ENCODE measurements at places on chromosomes 12 and 14.
A peak's percentile ranks its signal among the peaks of the same experiment; 100 is the strongest.

GRCh38 chr12:78864870-78865463, 393 bp downstream of the SYT1 start:
- DNase-seq = no peak

DNA sequence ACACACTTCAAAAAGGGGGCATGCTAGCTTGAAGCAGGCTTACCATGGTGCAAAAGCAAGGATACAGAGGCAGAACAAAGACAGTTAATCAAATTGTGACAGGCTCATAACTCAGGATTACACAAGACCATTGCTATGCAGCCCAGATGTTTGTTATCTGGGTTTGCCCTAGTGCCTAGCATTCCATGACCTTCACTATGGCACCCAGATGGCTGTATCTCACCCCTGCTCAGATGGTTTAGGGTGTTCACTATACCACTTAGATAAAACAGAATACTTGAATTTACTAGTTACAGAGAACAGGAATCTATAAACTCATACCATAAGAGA, 56.2 kb downstream of the SDR9C7 start:
- DNase-seq = no peak

DNA sequence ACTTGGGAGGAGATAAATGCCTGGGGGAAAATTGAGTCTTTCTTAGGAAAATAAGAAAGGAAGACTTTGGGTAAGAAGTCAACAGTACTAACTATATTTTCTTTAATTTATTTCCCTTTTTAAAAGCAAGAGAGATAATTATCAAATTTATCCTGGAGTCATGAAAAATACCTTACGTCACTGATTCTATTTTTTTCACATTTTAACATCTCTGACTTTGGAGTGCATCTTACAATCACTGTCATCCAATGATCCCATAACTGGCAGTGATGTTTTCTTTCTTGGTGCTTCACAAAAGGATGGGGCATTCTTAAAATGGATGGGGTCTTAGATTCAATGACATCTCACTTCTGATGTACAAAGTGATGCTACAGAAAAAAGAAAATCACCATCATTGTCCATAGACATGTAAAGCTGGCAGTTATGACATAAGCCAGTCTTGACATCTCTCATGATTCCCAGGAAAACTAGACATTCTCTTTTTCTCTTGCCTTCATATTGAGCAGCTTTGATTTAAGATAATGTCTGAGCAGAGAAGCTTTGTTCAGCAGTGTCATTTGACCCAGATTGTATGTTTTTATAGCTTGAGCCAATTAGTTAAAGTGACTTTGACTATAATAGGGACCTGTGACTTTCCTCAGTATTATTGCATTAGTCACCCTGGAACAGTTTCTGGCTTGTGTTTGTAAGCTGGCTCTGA, 236.2 kb downstream of the EGLN3 start:
- no peak for DNase-seq

GRCh38 chr12:108995370-108995992, 25.4 kb downstream of the SVOP start:
- no peak for DNase-seq

DNA sequence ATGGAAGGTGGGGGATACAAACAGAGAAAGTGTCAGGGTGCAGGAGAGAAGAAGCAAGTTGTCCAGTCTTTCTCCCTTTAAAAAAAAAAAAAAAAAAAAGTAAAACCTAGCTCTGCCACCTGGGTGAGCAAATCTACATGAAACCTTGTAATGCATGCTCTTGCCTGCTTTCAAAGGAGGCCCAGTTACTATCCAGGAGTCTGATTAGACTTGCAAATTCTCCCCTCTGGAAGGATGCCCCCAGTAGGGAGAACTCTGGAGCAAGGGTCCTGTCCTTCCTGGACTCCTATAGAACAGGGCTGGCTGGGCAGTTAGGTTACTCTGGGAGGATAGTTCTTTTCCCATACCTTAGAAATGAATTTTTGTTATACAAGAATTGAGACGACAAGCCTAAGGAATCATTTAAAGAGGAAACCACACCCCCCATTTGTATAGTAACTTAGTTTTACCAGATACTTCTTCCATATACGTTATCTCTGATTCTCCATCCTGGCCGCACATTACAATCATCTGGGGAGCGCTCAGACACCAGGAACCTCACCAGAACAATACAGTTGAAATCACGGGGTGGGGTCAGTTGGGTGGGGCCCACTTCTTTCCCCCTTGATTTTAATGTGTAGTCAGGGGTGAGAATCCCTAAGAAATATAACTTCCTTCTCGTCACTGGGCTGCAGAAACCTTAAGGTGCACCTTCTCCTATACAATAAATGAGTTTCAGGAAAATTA, 30.5 kb downstream of the RAB35 start:
- no peak for DNase-seq

GRCh38 chr12:88001327-88001726, 27.9 kb downstream of the C12orf50 start:
- DNase-seq = no peak

GRCh38 chr14:71290301-71290700, 383.0 kb downstream of the PCNX1 start:
- DNase-seq = no peak

DNA sequence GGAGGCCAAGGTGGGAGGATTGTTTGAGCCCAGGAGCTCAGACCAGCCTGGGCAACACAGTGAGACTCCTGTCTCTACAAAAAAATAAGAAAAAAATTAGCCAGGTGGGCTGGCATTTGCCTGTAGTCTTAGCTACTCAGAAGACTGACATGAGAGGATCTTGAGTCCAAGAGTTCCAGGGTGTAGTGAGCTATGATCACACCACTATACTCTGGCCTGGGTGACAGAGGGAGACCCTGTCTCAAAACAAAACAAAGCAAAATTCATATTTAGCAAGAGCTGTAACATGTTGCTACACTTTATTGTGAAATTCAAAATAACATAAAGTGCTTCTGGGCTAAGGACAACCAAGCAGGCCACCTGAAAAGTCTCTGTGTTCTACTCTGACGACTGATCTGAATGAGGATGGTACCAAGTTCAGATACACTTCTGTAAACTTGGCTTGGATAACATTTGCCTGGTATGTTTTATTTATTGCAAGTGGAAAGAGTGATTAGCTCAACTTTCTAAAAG, 11.6 kb upstream of the STRN3 start:
- peak; percentile 42 for DNase-seq

- DNase-seq = no peak
Observed at GRCh38 chr14:34732802-34733201, 18.4 kb upstream of the CFL2 start.

DNA sequence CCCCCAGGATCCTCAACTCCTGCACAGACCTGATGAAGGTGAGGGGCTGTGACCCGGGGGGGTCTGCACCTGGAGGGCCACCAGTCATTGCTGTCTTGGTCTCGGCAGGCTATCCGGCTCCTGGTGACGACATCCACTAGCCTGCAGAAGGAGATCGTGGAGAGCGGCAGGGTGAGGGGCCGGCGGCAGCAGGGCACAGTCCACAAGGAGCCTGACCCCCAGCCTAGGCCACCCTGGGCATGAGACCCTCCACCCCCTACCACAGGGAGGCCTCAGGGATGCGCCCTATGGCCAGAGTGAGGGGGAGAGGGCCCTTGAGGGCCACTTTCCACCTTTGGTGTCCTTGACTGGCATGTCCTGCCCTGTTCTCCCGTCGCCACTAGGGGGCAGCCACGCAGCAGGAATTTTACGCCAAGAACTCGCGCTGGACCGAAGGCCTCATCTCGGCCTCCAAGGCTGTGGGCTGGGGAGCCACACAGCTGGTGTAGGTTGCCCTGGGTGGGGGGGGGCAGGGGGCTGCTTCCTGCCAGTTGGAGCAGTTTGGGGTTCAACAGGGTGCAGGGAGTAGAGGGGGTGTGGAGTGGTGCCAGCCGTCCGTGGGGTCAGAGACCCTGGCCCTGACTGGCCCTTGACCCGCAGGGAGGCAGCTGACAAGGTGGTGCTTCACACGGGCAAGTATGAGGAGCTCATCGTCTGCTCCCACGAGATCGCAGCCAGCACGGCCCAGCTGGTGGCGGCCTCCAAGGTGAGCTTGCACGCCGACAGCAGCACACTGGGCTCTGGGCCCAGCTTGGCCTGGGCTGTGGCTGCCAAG, 25.0 kb downstream of the HIP1R start:
- DNase-seq = peak; percentile 92

GRCh38 chr14:104392001-104392395, 187.6 kb upstream of the C14orf180 start:
- no peak for DNase-seq

GRCh38 chr12:96989916-96990315, 82.9 kb downstream of the NEDD1 start:
- DNase-seq = no peak

GRCh38 chr14:87967496-87967895, 25.5 kb downstream of the GALC start:
- no peak for DNase-seq

- DNase-seq = no peak
Observed at GRCh38 chr14:36579573-36580140, 2.8 kb downstream of the NKX2-8 start.

DNA sequence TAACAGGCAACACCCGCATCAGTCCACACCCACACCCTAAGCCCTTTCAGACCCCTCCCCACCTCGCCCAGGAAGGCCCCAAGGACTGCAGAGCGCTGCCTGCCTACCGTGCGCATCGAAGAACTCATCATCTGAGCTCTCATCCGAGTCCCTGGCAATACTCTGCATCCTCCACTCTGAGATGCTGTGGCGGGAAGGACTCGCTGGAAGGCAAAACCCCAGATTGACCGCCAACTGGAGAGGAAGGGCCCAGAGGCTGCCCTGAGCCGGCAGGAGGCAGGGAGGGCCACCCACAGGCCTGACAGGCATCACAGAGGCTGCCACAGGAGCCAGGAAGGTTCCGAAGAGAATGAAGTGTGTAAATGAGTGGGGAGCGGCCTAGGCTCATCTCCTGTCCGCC, 23.8 kb downstream of the ARL6IP4 start:
- no peak for DNase-seq

- DNase-seq = no peak
Observed at GRCh38 chr14:86203843-86204242, 673.9 kb downstream of the FLRT2 start.

DNA sequence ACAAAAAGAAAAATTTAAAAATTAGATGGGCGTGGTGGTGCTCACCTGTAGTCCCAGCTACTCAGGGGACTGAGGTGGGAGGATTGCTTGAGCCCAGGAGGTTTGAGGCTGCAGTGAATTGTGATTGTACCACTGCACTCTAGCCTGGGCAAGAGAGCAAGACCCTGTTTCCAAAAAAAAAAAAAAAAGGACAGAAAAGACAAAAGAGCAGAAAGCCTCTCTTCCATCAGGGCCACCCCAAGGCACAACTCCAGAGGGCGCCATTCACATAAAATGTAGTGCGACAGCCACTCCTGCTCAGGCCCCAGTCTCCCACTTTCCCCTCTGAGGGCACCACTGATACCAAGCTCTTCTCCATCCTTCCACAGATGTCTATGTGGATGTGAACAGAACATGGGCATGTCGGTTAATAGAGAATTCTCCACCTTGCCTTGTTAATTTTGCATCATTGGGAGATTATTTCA, 41.8 kb downstream of the DGLUCY start:
- DNase-seq = no peak

DNA sequence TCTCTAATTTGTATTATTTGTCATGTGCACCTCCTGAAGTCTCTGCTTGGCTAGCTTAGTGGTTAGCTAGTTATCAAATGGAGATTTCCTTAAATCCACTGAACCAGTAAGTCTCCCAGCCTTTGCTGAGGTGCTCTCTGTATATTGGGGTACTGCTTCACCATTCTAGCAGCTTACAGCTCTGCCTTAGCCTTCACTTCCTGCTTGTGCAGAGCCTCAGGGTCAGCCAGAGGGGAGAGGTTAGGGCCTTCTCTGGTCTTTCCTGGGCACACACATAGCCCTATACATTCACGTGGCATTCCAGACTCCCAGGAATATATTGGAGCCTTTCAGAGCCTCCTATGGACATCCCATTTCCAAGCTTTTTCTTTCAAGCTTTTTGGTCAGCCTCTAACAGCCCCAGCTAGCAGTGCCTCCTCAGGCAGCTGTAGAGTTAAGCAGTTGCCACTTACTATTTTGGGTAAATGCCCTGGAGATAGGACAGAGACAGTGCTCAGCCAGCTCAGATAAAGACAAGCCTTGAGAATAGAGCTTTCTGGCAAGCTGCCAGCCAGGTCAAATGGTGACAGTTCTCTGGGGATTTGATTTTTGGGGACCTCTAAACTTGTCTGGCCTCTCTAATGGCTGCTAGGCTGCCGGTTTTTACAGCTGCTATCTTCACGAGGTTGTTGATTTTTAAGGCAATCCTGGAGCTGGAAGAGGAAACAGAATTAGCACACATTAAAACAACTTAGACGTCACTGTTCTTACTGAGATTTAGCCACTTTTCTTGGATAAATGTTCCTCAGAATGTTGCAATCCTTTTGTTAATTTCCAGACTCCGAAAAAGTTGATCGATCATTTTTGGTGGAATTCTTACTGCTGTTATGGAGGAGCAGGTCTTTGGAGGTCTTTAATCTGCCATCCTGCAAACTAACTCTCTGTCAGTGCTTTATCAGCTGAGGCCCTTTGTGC, 32.9 kb downstream of the FBXW8 start:
- DNase-seq = no peak

DNA sequence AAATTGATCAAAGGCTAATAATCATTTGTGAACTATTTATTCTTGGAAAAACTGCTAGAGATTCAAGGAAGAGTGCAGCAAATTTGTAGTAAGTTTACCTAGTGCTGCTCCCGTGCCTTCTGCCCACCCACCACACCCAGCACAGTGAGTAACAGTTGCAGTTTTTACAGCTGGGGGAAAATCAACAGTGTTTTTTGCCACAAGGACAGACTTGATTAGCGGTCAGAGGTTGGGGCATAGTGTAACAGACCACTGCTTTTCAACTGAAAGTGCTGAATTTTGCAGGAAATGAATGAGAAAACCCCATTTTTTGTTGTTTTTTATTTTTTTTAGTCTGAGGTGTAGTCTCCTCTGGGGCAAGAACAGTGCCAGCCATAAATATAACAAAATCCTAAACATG, 7.5 kb upstream of the KLRK1 start:
- DNase-seq = no peak

GRCh38 chr12:31353750-31354708, 28.1 kb upstream of the SINHCAF start:
- peak; percentile 77 for DNase-seq

- peak; percentile 88 for DNase-seq
Observed at GRCh38 chr12:109888179-109889020, 8.1 kb upstream of the GLTP start.

- peak; percentile 84 for DNase-seq
Observed at GRCh38 chr12:113424915-113425823, 3.0 kb downstream of the SDSL start.

DNA sequence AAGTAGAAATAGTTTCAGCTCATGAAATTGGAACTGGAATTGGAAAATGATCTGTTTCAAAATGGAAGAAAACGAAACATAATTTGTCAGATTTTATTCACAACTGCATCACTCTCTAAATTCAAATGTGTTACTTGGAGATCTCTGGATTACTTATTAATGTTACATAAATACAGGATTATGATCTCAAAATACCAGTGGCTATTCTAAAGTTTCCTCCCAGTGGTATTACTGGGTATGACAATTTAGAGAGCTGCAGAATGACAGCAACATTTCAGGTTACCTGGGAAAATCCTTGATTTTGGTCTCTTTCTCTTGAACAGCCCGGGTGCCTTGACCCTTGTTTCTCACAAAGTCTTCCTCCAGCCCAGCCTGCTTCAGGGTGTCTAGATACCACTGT, 14.2 kb downstream of the FAM161B start:
- DNase-seq = peak; percentile 15

GRCh38 chr12:91577586-91578539, 395.2 kb upstream of the DCN start:
- DNase-seq = no peak

Measured in suppressor macrophage (primary cell).